CD4-positive, alpha-beta T cell treated with Interleukin-15 for 4 hours (primary cell): ENCODE measurements at places on chromosomes 4 and X.
A peak's percentile ranks its signal among the peaks of the same experiment; 100 is the strongest.

- DNase-seq = no peak
Measured at GRCh38 chr4:146346276-146346675, 131.9 kb downstream of the REELD1 start.

DNA sequence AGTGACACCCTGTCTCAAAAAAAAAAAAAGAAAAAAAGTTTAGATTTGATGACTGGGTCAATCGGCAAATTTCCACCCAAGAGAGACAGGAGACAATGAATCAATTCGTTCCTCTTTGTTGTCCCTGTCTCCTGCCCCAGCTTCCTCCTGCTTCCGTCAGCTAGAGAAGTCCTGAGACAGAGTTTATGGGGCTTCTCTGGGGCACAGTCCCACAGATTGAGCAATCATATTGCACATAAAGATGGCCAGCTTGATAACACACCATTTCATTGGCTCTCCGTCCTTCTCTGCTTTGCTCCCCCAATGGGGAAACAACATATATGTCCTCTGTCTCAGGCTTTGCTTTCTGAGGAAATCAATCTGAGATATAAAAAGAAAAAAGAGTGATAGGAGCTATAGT, 78.4 kb upstream of the FUNDC1 start:
- DNase-seq = no peak

DNA sequence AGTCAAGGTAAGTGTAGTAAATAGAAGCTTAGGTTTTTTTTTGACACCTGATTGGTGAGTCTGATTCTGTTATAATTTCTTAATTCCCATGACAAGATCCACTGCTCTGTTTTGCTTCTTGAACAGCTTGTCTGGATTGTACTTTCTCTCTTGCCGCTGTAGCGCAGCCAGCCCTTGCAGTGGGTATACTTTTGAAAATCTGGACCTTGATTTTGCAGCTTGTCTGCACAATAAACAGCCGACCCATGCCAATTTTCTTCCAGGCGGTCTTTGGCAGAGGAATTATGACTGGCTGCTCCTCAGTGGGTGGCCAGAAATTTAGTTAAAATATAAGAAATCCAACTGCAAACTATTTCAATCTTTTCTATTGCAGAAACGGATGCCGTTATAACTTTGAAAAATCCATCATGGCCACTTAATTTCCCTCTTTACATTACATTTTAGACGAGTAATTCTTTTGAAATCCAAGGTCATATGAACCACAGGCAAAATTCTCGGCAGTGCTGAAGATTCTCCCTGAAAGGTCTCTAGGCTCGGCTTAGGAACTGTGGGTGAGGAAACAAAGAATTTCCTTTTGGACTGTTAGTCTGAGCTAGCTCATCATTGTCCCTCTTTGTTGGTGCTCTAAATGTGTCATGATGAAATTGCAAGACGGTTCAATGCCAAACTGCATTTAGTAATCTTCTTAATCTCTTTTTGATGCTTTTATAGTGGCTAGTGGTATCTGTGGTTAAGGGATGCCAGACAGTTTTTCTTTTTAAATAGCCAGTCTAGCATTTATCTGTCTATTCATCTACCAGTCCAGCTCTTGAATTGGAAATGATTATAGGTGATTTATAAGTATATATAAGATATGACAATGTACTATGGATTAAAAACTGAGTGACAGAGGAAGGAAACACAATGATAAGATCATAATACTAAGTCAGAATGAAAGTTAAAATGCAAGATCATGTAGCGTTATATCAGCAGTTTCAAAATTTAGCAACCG, 31.5 kb upstream of the PTTG2 start:
- DNase-seq = no peak

DNA sequence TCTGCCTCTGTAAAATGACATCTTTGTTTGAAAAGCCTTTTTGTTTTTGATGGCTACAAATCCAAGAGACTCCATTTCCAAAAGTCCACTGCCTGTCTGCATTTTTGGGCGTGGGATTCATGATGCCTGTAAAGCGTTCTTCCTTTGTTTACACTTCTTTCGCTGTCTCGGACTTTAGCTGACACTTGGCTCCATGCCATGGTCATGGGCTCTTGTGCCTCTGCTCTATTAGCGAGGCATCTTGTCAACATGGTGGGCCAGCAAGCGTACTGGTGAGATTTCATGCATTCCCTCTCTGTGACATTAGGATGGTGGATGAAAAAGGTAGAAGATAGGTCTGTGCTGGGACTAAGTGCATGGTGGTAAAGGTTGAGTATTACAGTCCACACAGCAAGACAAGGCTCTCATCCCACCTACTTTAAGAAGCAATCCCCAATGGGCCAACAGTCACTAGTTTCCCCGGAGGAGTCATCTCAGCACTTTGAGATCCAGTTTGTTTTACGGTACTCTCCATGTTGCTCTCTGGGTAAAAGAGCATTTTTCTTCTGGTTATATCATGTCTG, 298.2 kb upstream of the KLF3 start:
- no peak for DNase-seq

- peak; percentile 1 for DNase-seq
Measured at GRCh38 chr4:4762909-4763821, 96.3 kb upstream of the MSX1 start.

DNA sequence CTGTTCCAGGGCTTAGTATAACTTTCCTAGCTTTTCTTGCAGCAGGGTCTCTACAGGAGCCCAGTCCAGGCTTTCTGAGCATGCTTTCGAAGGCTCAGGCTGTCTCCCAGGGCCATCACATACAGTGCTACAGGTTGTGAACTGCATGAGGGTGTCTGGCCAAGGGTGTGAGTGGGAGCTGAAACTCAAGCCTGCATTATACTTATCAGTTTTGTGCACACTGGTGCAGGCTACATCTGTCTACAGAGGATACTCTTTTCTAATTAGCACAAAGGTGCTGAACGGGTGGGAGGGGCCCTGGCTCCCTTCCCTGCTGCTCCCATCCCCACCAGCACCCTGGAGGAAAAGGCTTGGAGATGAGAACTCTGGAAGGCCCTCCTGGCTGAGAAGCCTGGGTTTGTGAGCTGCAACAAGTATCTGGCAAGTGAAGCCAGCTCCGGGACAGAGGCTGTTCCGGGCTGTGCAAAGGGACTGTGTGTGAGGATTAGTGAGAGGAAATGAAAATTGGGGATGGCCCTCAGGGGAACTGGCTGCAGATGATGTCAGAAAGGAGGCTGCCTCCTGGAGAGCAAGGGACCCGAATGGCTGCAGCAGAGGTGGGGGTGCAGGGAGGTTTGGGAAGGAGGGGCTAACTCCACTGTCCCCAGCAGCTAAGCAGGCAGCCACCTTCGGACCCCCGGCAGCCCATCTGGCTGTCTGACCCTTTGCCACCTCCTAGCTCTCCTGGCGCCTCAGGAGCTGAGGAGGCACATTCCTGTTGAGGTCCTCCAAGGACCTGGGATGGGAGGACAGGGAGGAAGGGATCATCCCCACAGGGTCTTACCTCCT, 68.5 kb downstream of the EFNB1 start:
- no peak for DNase-seq

- no peak for DNase-seq
Measured at GRCh38 chr4:102153391-102153790, 191.9 kb downstream of the SLC39A8 start.

GRCh38 chr4:137861682-137862081, 329.4 kb upstream of the PCDH18 start:
- no peak for DNase-seq

DNA sequence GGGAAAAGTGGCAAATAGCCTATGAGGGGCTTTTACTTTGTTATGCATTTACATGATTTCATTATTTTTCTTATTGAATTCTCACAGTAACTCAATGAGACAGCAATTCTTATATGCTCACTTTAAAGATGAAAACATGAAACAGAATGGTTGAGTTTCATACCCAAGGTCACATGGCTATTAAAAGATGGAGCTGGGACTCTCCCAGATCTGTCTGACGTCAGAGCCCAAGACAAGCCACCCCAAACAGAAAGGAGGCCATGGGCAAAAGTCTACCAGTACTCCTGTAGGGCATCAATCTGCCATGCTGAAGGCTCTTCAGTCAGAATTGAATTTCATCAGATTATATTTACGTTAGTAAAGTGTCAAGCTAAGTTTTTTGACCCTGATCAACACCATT, 13.2 kb downstream of the HSD17B11 start:
- DNase-seq = no peak

DNA sequence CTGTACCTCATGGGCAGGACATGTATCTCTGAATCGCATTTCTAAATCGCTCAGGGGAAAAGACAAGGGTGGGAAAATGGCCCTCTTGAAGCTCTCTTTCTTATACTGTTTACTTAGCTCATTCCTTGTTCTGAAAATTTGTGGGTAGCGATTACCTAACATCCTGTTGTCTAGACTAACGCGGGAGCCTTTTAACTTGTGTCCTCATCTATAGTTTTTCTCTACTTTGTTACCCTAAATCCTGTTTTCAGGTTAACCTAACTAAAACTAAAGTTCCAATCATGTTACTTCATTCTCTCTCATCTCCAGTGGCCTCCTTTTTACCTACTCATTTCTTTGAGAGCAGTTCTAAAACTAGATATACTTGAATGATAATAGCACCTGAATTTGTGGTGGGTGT, 45.0 kb downstream of the SNX25 start:
- peak; percentile 52 for DNase-seq

GRCh38 chr4:186227744-186228513, 622 bp downstream of the KLKB1 start:
- DNase-seq = no peak

DNA sequence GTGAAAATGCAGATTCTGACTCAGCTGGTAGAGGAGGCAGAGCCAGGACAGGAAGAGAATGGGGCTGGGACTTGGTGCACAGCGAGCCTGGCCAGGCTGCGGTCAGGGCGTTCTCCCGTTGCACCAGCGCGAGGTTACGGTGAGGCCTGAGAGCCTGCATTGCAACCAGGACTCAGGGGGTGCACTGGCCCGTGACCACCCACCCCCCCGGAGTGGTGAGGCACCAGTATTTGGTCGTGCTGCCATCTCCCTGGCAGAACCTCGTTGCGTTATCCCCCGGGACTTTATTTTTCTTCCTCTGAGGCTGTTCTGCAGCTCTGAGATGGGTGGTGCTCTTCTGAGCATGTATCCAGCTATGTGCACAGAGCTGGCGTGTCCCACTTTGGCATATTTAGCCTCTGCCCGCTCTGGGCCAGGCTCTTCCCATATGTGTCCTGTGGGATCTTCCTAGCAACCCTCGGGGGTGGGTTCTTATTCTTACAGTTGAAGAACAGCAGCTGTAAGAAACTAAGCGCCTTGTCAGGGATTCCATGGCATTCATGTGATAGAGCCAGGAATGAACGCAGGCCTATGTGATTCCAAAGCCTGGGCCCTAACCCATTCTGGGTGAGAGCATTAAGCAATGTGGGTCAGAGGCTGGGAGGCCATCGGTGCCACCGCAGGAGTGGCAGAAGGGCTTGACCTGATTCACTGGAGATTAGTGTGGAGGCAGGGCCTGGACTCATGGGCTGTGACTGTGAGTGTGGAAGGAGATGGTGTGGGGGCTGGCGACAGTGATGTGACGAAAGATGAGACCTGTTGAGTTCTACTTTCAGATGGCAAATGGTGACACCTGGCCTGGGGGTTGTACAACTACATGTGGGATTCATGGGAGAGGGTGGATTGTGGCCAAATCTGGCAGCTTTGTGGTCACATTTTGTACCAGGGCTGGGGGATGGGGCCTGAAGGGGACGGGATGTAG, 3.1 kb downstream of the TADA2B start:
- DNase-seq = no peak

- no peak for DNase-seq
Measured at GRCh38 chr4:156756118-156756517, 215.5 kb downstream of the PDGFC start.

DNA sequence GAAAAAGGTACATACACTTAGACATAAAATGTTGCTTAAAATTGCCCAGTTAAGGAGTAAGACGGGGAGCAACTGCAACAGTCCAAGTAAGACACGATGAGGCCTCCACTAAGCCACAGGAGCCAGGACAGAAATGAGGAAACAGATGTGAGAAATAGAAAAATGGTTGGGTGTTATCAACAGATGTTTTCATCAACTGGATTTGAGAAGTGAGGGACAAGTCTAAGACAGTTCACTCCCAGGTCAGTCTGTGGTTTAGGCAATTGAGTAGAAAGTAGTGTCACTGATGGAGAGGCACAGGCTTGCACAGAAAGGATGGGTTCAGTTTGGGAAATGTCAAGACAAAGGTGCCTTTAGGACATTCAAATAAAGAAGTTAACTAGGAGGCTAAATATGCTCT, 23.5 kb upstream of the PHF8 start:
- no peak for DNase-seq

GRCh38 chrX:22950269-22951266, 49.2 kb upstream of the DDX53 start:
- DNase-seq = no peak

GRCh38 chr4:123568936-123569335, 172.3 kb downstream of the SPRY1 start:
- DNase-seq = no peak
